ENCODE measurements at places on chromosomes 1 and 21.

DNA sequence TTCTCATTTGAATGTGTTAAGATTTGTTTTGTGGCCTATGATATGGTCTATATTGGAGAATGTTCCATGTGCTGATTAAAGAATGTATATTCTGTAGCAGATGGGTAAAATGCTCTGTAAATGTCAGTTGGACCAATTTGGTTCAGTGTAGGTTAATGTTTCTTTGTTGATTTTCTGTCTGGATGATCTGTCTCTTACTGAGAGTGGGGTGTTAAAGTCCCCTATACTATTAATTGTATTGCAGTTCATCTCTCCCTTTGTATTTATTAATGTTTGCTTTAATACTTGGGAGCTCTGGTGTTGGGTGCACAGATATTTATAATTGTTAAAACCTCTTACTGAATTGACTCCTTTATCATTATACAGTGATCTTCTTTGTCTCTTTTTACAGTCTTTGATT, 584.5 kb downstream of the NUF2 start:
- DNase-seq, result no peak

DNA sequence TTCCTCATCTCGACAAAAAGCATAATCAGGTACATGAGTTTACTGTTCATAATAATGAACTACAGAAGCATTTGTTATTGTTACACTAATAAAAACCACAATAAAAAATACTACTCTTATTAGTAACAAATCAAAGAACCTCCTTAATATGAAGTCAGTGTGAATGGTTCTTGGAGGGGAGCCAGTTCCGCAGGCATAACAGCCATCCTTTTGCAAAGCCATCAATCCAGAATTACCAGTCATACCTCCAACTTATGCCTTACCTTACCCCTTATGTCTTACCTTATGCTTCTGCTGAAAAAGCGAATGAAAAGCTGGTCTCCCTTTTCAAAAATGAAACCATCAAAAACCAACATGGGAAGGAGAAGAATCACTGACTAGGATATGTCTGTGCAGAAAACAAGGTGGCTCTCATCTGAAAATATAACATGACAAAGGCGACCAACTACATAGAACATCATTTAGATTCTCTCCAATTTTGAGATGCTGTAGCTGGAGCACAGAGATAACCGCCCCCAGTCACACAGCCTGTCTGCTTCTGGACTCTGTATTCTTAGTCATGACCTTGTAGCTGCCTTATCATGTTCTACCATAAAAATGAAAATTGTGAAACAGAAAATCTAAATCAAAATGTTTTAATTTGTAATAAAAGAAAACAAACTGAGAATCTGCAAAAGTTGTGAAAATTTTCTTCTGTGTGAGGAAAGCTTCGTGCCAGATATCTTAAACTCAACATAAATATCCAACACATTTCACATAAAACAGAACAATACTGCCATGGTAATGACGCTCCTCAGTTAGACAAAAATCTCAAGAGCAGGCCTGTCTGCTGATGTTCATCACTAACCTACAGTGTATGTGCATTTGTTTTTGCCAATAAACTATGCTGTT, 438.2 kb downstream of the SMYD3 start:
- no peak for DNase-seq

- DNase-seq, result peak; percentile 54
These were observed 13.6 kb downstream of the STYXL2 start for GRCh38 chr1:167107456-167107855.

- peak; percentile 9 for DNase-seq
These were observed 8.0 kb downstream of the ADGRL2 start for GRCh38 chr1:81808760-81809159.

- peak; percentile 45 for DNase-seq
These were observed 306.4 kb downstream of the DUSP10 start for GRCh38 chr1:221435504-221435904.

- DNase-seq, result no peak
These were observed 22.4 kb downstream of the CAPZB start for GRCh38 chr1:19462781-19463503.

DNA sequence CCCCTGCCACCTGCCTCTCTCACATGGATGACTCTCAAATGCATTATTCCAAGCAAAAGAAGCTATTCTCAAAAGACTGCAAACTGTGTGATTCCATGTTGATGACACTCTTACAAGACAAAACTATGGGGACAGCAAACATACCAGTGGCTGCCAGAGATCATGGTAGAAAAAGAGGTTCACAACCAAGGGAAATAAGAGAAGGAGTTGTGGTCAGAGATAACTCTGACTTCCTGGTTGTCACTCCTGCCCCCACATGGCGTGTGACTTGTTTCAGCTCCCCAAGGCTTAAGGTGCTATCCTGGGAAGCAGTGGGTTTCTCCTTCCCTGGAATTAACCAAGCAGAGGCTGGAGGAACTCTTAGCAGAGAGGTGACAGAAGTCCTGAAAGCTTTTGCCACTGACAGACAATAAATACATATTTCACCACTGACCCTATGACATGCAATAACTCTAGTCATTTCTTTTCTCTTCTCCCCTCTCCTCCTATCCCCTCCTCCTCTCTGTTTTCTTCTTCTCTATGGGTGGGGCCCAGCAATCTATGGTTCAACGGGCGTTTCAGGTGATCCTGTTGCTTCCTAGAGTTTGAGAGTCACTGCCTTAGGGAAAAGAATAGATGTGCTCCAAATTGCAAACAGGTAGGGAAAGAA, 185.1 kb downstream of the FCRL5 start:
- DNase-seq, result no peak

DNA sequence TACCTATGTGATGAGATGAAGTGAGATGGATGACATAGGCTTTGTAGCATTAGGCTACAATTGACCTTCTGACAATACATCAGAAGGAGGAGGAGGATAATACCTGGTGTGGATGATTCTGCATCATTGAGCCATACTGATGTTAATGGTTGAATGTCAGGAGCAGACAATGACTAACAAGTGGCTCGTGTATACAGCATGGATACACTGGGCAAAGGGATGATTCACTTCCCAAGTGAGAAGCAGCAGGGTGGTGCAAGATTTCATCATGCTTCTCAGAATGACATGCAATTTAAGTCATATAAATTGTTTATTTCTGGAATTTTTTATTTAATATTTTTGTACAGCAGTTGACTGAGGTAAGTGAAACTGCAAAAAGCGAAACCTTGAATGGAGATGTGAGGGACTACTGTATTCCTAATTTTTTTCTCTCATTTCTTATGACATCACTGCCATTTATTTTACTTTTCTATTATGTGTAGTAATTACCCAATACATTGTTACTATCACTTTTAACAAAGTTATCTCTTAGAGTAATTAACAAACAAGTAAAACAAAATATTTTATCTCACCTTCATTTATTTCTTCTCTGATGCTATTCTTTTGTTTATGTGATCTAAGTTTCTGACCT, 34.4 kb upstream of the COP1 start:
- DNase-seq, result peak; percentile 67

DNA sequence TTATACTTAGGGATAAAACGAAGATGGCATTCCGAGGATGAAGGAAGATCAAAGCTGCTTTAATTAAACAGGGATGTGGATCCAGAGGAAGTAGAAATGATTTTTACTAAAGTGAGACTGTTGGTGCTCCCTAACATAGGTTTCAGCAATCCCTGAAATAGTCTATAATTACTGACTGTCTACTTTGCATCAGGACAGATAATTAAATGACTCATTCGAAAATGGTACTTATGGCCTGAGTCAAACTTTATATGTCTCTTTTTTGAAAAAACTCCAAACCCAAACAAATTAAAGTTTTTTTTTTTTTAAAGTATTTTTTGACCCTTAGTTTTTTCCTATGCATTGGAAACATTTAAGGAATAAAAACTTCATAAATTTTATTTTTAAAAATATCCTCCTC, 90.3 kb downstream of the LYST start:
- DNase-seq, result no peak

- peak; percentile 32 for DNase-seq
These were observed 27.7 kb upstream of the LY9 start for GRCh38 chr1:160768295-160768657.

DNA sequence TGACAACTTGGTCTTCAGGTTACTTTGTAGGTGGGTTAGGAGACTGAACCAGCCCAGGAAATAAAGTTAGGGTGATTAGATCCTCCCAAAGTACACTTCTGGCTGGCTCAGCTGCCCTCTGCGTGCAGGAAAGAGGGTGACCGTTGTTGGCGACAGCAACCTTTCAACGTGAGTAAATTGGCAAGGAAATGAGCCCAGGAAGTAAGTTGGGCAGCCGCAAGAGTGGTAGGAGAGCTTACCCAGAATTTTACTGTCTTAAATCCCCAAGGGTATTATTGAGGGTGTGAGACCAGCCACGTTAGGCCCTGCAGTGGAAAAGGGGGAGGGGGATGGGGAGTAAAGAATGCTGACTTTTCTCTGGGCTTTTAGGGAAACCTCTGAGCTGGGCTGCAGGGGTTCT, 1.6 kb downstream of the TENT5C start:
- DNase-seq, result no peak

GRCh38 chr1:186735463-186735862, 55.2 kb upstream of the PTGS2 start:
- no peak for DNase-seq

- DNase-seq, result no peak
These were observed 97.3 kb downstream of the PAX7 start for GRCh38 chr1:18727956-18728355.

DNA sequence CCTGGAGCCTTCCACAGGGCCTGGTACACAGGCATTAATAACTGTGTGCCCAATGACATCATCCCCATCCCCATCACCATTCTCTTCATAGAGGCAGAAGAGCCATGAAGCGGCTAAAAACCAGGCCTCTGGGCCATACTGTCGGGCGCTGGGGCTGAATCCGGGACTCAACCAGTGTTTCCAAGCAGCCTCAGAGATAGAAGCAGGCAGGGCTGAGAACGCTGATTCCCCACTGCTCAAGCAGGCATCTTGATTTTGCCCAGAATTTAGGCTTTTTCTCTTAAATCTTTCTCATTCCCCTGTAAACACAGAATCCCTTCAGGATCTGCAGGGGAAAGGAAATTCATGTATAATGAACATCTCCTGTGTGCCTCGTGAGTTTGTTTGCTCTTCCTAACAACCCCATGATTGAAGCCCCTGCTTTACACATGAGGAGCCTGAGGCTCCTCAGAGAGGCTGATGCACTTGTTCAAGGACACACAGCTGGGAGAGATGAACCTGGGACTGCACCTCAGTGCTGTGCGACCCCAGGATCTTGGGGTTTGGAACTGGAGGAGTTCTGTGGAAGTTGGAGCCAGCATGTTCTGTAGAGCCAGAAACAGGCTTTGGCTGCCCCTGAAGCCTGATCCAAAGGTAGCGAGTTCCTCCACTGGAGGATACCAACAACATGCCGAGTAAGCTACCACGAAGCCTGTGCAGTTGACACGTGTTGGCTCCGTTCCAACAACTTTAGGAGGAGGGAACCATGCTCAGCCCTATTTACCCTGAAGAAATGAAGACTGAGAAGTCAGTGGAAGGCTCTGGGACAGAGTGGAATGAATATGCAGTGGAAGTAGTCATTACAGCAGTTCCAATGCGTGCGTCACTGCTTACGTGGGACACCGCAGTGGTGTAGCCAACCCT, 55.5 kb downstream of the EDN2 start:
- DNase-seq, result no peak

- no peak for DNase-seq
These were observed 24.3 kb upstream of the LAPTM5 start for GRCh38 chr1:30781906-30782305.

- DNase-seq, result no peak
These were observed 147.7 kb downstream of the FCRL5 start for GRCh38 chr1:157404614-157405013.

DNA sequence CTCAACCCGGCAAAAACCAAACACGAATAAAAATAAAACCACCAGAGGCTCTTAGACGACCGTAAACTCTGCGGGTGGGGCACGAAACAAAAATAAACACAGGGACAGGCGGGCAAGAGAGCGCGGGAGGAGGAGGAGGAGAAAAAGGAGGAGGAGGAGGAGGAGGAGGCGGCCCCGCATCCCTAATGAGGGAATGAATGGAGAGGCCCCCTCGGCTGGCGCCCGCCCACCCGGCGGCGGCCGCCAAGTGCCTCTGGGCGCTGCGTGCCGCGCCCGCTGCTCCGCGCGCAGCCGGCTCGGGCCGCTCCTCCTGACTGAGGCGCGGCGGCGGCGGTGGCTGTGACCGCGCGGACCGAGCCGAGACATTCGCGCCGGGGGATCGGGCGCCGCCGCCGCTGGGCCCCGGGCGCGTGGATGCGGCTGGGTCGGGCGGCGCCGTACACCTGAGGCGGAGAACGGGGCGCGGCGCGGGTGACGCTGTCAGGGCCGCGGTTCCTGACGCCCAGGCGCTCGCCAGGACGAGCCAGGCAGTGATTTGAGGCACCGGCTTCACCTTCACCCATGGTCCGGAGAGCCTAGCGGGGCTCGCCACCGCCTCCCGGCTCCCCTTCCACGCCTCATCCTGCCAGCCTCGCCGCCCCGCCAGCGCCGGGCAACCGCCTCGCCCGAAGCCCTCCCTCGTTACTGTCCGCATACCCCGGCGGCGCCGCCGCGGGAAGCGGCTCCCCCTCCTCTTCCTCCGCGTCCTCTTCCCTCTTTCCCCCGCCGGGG, at the start of gene MARK1:
TSS of gene MARK1 (plus strand) at position 229 of the 771 bp plus-strand sequence. CDS start 687 bp downstream, outside the sequence.
- no peak for DNase-seq

DNA sequence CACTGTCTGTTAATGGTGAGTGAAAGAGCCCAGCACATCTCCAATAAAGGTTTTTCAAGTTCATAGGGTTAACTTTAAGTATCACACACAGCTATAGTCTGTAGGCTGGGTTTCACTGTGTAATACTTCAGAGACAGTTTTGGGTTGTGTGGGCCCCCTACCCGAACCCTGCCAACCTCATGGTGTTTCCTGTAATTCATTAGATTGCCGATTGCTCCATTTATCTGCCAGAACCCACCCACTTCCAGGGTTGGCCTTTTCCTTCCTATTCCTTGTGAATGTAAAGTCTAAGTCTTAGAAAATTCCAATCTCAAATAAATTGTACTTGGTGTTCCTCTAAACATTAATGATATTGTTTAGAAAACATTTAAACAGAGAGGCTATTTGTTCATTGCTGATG, 43.6 kb downstream of the CTTNBP2NL start:
- no peak for DNase-seq

- DNase-seq, result no peak
These were observed 778 bp upstream of the MIXL1 start for GRCh38 chr1:226222686-226223085.

- DNase-seq, result no peak
These were observed 16.9 kb downstream of the CAPZB start for GRCh38 chr1:19468397-19468956.

DNA sequence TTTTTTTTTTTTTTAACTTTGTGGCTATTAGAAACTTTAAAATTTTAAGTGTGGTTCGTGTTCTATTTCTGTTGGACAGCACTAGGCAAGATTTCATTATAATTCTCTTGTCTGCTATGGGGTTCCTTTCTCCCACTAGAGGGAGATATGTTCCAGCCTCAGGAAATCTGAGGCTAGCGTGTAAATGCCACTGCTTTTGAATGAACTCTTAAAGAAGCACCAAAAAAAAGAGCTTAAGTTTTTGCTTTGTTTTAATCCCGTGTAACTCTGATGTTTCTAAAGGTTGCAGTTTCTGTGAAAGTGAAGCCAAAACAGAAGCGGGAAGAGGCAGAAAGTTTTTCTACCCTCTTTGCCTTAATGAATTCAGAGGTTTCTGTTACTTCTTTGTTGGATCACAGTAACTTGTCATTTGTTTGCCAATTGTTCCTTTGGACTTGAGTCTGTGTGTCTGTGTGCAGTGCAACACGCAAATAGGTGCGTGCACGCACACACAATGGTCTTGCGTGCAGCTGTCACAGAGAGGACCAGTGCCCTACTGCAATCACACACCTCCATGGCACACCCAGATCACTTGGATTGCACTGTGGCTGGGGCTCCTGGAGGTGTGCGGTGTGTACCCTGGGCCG, 32.3 kb downstream of the HHAT start:
- DNase-seq, result peak; percentile 37

All from brain microvascular endothelial cell (primary cell).